PC-3 (cell line): ENCODE measurements at places on chromosomes 6 and 20. TPM values are rescaled to one million over a fixed set of nuclear protein-coding genes. Genes with fewer than 3 reads are reported as not detected.
A peak's percentile ranks its signal among the peaks of the same experiment; 100 is the strongest.

DNA sequence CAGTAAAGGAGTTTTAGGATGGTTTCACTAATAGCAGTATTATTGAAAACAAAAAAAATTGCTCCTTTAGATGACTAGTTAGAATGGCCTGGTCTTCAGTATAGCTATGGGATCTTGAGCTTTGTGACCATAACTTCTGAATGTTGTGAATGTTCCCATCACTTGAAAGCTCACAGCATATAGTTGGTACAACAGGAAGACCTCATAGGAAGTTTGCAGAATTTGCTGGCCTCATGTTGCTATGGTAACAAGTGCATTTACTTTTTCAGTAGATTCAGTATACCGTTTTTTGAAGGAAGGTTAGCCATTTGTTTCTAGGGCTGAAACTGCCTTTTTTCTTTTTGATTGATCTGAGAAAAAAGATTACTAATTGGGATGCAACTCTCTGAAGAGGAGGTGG lies 8.3 kb downstream of the PHF3 start:
- no peak for DNase-seq

DNA sequence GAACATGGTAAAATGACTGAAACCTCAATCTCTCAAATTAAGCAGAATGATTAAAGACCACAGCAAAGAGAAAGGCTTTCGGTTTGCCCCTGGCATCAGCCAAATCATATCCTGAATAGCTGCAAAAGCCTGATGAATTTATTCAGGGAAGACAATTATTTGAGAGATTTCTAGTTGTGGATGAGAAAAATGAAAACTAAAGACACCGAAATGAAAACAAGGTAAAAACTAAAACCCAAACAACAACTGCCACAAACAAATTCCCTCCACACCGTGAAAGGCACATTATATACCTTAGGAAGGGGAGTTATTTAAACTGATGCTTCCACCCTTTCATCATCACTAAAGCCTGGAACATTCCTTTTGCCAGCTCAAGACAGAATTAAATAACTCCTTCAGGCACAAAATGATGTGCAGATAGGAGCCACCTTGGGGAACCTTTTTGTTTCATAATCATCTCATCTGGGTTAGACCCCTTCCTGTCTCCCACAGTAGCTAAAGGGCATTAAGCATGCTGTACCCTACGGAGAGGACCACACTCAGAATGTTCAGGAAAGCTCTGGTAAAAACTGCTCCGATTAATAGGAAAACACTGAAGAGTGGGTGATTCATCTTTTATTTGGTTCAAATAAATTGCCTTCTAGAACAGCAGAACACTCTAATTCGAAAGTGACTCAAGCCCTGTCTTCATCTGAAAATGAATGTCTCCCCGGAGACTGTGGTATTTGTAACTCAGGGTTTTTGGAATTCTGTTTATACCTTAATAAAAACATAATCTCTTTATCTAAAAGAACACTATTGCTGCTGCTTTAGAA lies 9.1 kb upstream of the ANKRD60 start:
- DNase-seq: peak; percentile 72

- DNase-seq: peak; percentile 9
These were observed 385.9 kb upstream of the RUNX2 start for GRCh38 chr6:44942201-44942600.

- DNase-seq: peak; percentile 99
These were observed 15.7 kb downstream of the NRSN2 start for GRCh38 chr20:362271-363254.

The CST4 gene
- total RNA-seq: 0.98 TPM in 1 of 2 replicates, not detected in the other

DNA sequence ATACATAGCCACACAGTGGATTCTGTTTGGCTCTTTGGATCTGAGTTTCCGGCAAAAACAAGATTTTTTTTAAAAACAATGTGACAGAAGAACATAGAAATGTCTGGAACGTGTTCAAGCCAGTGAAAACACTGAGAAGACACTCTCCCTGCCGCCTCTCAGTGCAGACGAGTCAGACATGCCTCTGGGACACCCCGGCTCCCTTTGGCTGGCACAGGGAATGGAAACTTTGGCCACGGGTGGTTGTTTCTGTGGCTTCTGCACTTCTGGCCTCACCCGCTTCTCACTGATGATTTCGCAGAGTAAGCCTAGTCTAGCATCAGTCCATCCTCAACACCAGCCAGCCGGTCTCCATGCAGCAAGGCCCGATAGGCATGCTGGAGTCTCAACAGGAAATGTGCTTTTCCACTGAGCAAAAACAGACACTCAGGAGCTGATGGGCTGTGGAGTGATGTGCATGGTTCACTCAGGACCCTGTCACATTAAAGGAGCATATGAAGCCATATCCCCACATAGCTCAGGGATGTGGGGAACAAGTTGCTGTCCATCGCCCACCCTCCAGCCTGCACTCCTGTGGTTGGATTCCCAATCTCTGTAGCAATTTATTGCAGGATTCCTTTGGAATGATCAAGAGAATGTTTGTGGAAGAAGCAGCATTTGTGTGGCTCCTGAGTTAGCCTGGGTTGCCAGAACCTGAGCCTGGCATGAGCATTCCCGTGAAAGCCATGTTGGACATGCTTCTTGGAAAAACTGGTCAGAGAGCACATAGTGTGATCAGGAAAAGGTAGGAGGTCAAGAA lies 262.0 kb upstream of the RIN2 start:
- DNase-seq: no peak

DNA sequence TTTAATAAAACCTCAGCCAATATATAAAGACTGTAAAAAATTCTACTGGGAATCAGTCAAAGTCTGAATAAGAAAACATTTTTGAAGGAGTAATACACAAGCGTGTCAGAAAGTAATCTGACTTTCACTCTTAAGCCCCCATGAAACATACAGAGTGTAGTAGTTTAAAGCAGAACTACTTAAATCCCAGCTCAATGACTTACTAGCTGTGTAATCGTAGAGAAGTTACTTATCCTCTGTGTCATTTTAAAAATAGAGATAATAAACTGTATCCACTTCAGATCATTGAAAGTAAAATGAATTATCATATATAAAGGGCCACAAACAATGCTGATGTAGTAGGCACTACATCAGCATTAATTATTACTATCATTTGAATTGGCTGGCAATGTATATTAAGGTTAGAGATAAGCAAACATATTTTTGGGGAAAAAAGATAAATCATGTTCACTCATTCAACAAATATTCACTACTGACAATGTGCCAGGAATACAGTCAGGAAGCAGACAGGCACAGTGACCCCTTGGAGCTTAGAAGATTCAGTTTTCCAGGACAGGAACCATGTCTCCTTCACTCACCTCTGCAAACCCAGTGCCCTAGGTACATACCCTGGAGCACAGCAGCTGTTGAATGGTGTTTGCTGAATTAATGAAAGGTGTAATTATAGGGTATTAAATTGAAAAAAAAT lies 14.4 kb downstream of the REPS1 start:
- peak; percentile 64 for DNase-seq

The GFRA4 gene
- not detected in 2 replicates for total RNA-seq

- peak; percentile 43 for DNase-seq
These were observed 119.7 kb downstream of the ADGRG6 start for GRCh38 chr6:142421285-142422117.

The FAXC gene
- total RNA-seq: 3.9 and 5.4 TPM in 2 replicates

The CCM2L gene
- total RNA-seq: not detected in 2 replicates

- peak; percentile 41 for DNase-seq
These were observed 2.3 kb upstream of the DLK2 start for GRCh38 chr6:43457643-43458042.

DNA sequence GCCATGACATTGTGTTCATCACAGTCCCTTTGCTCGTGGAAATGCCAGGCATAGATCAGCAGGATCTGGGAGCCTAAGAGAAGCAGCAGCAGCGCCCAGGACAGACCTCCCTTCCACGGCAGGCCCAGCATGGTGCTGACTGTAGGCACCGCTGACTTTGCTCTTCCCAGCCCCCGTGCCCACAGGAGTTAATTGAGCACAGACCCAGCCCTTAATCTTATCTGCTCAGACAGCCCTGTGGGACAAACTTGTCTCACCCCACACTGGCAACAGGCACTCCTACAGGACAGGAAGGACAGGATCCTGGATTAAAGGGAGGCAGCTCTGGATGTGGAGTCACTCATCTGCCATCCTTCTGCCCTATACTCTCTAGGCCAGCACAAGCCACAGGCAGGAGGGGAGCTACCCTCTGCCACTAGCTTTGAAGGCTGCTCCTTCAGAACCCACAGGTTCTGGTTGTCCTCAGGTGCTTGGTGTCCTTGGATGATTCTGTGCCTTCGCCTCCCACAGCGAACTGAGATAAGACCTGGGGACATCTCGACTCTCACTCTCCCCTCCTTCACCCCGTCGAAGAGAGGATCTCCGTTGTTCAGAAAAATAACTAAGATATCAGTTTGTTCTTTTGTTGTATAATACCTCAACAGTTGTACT lies at the start of gene CST9L:
CST9L (minus strand) TSS at position 165 of the 651 bp plus-strand sequence; CDS start at position 131, 34 bp downstream.
- no peak for DNase-seq

The HELZ2 gene
- 33.4 and 77.2 TPM in 2 replicates for total RNA-seq

DNA sequence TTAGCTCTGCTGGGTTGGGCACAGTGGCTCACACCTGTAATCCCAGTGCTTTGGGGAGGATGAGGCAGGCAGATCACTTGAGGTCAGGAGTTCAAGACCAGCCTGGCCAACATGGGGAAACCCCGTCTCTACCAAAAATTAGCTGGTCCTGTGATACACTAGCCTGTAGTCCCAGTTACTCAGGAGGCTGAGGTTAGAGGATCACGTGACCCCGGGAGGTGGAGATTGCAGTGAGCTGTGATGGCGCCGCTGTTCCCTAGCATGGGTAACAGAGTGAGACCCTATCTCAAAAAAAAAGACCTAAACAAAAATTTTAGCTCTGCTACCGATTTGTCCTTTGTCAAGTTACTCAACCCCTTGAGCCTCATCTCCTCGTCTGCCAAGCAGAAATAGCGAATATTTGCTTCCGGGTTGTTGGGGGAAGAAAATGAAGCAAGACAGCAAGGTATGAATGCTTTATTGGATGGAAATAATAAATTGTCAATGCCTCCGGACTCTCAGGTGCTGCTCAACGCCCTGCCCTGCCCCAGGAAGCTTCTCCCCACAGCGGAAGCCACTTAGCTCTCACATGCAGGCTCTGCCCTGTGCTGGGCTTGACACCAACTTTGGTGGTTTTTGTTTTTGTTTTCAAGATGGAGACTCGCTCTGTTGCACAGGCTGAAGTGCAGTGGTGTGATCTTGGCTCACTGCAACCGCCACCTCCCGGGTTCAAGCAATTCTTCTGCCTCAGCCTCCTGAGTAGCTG lies 24.9 kb upstream of the ITCH start:
- no peak for DNase-seq

The SMLR1 gene
- not detected in 2 replicates for total RNA-seq

The CST2 gene
- not detected in 2 replicates for total RNA-seq

GRCh38 chr6:133705066-133705465 lies 183.8 kb upstream of the TCF21 start:
- DNase-seq: peak; percentile 27

The METTL24 gene
- not detected in 2 replicates for total RNA-seq

GRCh38 chr20:5535125-5535756 lies 215.0 kb upstream of the SHLD1 start:
- no peak for DNase-seq

GRCh38 chr6:169188475-169188874 lies 65.2 kb downstream of the THBS2 start:
- peak; percentile 37 for DNase-seq

The ECT2L gene
- total RNA-seq: not detected in 2 replicates

- no peak for DNase-seq
These were observed 29.8 kb downstream of the NEDD9 start for GRCh38 chr6:11202513-11203305.

DNA sequence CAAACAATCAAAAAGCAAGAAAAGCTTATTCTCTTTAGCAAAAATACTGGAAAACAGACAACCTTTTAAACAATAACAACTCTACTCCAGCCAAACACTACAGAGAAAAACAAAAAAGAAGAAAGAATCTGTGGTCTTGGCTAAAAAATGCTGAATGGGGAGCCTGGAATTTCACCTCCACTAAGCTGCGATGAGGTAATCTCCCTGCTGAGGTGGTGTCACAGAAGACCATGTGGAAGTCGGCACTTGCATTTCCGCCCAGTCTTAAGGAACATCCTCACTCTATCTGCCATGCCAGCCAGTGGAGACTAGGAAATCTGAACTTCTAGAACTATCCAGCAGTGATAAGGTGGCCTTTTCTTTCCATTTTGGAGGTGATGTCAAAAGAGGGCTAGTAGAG lies 1026.8 kb upstream of the EPHA7 start:
- no peak for DNase-seq

DNA sequence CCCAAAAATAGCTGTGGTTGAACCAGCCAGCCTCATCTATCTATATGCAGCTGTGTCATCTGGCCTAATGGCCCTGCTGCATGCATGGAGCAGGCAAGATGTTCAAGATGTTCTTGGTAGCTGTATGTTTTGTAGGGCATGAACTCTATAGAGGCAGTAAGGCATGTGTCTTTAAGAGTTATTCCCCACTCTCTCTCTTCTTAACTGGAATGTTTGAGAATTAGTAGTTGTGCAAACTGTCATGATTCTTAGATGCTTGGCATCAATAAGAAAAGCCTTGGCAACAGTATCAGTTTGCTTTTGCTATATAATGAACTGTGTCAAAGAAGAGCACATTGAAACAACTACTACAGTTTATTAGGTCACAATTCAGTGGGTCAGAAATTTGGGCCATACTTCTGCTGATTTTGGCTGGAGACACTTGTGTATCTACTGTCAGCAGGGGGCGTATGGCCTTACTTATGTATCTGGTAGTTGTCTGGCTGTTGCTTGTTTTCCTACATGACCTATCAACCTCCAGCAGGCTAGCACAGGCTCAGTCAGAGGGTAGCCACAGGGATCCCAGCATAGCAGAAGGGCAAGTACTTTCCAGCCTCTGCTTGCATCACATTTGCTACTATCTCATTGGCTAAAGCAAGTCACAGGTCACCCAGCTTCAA lies 56.1 kb upstream of the LAMP5 start:
- peak; percentile 61 for DNase-seq

The MCHR2 gene
- total RNA-seq: not detected in 2 replicates

DNA sequence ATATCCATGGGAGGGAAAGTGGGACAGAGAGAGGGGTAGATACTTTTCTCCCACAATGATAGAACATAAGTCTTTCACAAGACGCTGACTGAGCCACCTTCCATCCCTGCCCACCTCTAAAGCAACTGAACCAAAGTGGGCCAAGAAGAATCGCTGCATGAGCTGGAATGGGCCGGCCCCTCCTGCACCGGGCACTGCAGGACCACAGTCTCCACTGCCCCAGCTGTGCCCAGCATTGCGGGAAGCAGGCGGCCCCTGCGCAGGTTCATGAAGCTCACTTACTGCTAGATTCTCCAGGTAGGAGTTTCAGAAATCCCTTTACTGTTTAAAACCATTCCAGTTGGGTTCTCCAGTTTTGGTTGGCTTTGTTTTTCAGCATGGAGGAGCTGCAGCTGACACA lies 32.0 kb upstream of the CST7 start:
- DNase-seq: no peak

The FKBP1C gene
- total RNA-seq: 0.75 and 1.9 TPM in 2 replicates

The TP53INP2 gene
- 2.1 and 3.3 TPM in 2 replicates for total RNA-seq

DNA sequence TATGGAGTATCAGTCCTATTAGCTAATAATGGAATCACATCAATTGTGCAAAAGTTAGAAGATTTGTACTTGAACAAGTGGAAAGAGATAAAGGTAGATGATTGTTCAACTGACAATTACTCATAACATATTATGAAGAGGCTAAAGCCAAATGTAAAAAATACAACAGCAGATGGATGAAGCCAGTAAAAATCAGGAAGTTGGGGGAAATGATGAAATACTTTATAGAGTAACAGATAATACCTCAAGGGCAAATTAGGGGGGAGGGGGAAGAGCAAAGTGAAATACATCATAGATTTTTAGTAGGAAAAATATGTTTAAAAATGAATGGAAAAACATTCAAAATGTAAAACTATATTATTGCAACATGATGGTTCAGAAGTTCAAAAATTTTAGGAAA lies 114.0 kb downstream of the PDSS2 start:
- no peak for DNase-seq
